ENCODE measurements at places on chromosomes 12 and 14. TPM values are rescaled to one million over a fixed set of nuclear protein-coding genes. Genes with fewer than 3 reads are reported as not detected.
A peak's percentile ranks its signal among the peaks of the same experiment; 100 is the strongest.

GRCh38 chr12:98397323-98398105, 117.9 kb upstream of the TMPO start:
- peak; percentile 76 for DNase-seq

DNA sequence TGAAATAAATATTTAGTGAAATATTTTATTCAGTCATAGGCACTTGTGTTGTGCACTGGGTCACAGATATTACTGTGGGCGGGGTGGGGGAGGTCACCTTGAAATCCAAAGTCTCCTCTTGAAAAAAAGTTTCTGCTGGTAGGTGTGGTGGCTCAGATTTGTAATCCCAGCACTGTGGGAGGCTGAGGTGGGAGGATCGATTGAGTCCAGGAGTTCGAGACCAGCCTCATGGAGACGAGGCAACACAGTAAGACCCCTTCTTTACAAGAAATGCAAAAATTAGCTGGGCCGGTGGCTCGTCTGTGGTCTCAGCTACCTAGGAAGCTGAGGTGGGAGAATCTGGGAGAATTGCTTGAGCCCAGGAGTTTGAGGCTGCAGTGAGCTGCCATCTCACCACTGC, 913 bp upstream of the C2CD5 start:
- no peak for DNase-seq

DNA sequence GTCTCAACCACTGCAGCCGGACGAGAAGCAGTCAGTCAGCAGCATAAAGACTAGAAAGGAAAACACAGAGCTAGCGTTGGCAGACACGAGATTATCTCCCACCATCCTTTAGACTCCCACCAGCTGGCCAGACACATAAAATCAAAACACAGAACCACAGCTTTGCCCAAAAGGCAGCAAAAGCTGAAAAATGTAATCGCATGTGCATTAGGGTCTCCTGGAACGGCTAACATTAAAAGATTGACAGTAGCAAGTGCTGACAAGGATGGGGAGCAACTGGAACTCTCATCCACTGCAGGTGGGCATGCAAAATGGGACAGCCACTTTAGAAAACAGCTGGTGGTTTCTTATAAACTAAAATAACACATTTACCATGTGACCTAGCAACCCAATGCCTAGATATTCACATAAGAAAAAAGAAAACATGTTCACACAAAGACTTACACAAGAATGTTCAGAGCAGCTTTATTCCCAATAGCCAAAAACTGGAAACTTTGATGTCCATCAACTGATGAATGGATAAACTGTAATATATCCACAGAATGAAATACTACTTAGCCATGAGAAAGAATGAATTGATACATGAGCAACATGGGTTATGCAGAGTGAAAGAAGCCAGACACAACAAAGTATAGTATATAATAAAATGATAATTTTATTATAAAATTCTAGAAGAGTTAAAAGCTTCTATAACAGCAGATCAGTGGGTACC, 37.7 kb downstream of the NCOR2 start:
- DNase-seq: no peak

Gene TMEM233
- polyA plus RNA-seq: 1.8 TPM

DNA sequence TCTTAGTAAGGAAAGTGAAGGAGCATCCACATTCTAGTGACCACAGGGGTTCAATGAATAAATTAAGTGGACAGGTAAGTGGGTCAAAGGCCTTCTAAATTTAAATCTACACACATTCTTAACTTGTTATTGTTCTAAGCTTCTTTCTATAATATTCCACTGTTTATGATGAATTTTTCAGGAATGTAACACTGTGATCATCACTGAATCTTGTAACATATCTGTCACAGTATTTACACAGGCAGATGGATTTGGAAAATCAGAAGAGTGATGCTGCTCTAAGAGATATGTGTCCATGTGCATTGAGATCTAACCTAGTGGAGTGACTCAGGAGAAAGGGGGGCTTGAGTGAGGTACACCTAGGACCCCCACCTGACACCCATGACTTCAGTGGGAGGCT, 115.4 kb upstream of the OVCH1 start:
- DNase-seq: no peak

Gene INHBC
- polyA plus RNA-seq: 0.27 TPM

GRCh38 chr12:3587402-3588013, 96.5 kb downstream of the PRMT8 start:
- no peak for DNase-seq

- DNase-seq: peak; percentile 49
Observed at GRCh38 chr14:78399316-78399889, 229.2 kb downstream of the NRXN3 start.

DNA sequence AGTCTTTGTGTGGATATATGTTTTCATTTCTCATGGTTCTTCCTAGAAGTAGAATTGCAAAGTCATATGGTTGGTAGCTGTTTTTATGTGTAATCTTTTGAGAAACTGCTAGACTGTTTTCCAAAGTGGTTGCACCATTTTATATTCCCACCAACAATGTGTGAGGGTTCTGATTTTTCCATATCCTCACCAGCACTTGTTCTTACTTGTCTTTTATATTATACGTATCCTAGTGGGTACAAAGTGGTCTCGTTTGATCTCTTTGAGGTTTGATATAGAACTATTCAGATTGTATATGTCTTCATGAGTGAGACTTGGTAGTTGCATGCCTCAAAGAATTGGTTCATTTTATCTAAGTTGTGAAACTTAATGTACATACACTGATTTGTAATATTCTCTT, 91.3 kb downstream of the BEGAIN start:
- DNase-seq: no peak

Gene NEUROD4
- not detected for polyA plus RNA-seq

- no peak for DNase-seq
Observed at GRCh38 chr12:91272461-91273063, 89.9 kb upstream of the DCN start.

GRCh38 chr14:104969741-104970230, 8.4 kb downstream of the AHNAK2 start:
- no peak for DNase-seq

Gene SYNDIG1L
- polyA plus RNA-seq: 0.31 TPM

GRCh38 chr12:9342614-9343353, 134.6 kb upstream of the PZP start:
- DNase-seq: no peak

GRCh38 chr12:93302331-93303229, 75.1 kb upstream of the NUDT4 start:
- no peak for DNase-seq

GRCh38 chr12:118979763-118980406, 1.5 kb upstream of the SRRM4 start:
- DNase-seq: peak; percentile 20

DNA sequence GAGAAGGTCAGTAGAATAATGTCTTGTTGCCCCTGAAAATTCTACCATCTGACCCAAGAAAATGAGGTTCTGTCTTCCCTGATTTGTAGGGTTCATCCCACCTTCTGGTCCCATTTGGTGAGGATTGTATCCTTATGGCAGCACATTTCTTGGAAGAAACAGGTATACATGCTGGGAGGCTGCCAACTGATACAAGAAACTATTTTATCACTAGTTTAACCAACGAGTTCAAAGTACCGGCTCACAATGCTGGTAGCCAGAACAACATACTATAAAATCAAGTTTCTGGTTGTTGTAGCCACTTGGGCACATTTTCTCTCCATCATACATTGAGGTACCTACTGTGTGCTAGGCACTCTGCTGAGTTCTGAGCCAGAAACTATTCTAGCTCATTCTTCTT, 7.1 kb upstream of the KCNH3 start:
- no peak for DNase-seq

DNA sequence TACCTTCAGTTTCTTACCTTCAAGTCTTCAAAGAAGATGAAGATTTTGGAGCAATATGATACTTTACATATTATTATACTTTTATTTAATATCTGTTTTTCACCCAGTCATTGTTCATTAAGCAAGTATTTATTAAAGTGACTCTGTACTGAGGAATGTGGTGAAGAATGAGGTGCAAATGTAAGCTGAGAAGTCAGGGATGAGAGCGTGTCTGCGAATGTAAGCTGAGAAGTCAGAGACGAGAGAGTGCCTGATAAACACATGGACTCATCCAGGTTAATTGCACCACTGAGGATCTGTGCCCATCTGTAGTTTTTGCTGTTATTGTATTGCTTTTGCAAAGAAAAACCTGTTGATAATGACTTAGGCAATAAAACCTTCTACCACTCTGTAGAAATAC, 211.9 kb upstream of the FAR2 start:
- DNase-seq: peak; percentile 36

Gene ENDOU
- 0.48 TPM for polyA plus RNA-seq

Gene TSPAN9
- polyA plus RNA-seq: 86.6 TPM

- no peak for DNase-seq
Observed at GRCh38 chr12:52127683-52128450, 48.4 kb downstream of the SMIM41 start.

Gene PRKD1
- 32.4 TPM for polyA plus RNA-seq

Gene MMP19
- polyA plus RNA-seq: 1.2 TPM

- no peak for DNase-seq
Observed at GRCh38 chr14:60235440-60235839, 13.6 kb upstream of the PPM1A start.

DNA sequence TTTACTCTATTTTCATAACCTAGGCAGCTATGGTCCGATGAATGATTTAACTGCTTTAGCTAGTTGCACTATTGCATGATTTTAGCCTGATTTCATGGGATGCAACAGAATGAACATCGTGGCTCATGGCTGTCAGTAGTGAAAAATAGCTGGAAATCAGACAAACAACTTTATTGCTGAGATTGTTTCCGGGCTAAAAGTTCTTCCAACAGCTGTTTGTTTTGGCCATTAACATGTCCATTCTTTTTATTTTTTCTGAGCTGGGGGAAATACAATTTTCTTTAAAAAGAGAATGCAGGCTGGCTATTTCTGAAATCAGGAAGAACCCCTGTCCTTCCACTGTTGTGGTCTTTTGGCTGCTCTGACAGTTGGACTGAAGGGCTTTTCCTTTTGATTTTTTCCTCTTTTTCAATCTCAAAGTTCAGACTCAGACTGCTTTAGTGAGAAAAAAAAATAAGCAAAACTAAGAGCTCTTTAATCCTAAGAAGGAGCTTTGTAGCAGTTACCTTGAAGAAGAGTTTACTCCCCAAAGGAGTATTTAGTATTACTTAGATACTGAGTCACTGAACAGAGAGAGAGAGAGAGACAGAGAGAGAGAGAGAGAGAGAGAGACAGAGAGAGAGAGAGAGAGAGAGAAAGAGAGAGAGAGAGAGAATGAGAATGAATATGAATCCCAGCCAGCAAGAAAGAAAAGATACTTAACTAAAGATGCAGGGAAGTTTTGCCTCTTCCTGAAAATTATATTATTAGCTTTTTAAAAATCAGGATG, at the start of gene NAV3:
Gene NAV3, plus strand, starts transcription at position 312 of the 769 bp plus-strand sequence. CDS start 568 bp downstream, outside the sequence.
- peak; percentile 82 for DNase-seq

- DNase-seq: no peak
Observed at GRCh38 chr14:39452680-39453079, 20.4 kb upstream of the FBXO33 start.

DNA sequence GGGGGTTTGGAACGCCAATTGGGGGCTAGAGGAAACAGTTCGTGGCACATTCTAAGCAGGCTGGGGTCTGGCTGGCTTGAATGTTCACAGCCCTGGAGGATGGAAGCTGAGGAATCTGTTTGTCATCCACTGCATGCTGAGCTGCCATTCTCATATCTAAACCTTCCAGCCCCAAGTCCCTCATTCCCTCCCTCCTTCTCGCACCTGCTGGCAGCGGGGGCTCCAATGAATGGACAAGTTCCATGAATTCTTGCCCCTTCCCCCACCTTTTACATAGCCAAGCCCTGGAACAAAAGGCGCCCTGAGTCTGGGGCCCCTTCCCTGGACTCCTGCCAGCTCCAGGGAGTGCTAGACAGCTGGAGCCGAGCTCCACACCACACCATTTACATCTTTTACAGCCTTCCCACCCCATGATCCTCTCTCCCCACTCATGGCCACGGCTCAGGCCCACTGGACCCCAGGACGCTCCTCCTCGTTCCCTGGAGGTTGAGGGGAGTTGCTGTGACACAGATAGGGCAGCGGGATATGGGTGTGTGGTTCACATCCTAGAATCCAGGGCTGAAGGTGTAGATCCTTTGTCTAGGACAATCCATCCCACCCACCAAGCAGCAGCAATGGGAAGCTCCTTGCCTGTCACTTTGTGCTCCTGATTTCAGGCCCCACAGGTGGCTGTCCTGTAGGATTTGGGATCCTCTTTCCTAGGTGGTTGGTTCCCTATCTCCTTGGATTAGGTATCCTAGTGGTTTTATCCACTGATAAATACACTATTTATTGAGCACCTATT, 21.7 kb upstream of the VRTN start:
- peak; percentile 50 for DNase-seq

Gene C12orf50
- polyA plus RNA-seq: 0.56 TPM

DNA sequence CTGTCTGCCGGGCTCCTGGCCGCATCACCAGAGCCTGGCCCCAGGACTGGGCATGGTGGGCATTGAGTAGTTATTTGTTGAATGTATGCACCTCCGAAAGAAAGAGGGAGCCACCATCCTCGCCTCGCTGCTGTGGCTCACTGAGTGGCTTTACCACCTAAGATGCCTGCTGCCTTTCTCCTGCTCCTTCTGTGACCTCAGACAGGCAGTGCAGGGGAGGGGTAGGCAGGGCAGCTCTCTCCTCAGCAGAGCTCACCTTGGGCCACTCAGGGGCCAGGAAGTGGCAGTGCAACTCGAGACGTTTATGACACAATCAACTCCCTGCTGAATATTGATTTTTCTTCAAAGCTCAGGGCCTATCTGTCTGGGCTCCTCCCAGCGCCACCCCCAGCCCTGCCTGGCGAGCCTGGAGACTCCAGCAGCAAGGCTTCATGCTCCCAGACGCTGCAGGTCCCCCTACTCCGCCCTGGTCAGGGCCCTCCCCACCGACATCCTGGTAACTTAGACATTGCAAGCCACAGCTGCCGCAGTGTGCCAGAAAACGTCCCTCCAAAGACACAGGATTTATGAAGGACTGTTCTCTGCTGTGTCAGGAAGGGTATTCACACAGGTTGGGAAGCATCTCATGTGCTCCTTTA, 84.3 kb upstream of the DIO3 start:
- peak; percentile 43 for DNase-seq

Gene IFNG-AS1
- not detected for polyA plus RNA-seq

GRCh38 chr14:85195872-85196477, 334.0 kb upstream of the FLRT2 start:
- DNase-seq: no peak

Gene EXD2
- polyA plus RNA-seq: 30.9 TPM

DNA sequence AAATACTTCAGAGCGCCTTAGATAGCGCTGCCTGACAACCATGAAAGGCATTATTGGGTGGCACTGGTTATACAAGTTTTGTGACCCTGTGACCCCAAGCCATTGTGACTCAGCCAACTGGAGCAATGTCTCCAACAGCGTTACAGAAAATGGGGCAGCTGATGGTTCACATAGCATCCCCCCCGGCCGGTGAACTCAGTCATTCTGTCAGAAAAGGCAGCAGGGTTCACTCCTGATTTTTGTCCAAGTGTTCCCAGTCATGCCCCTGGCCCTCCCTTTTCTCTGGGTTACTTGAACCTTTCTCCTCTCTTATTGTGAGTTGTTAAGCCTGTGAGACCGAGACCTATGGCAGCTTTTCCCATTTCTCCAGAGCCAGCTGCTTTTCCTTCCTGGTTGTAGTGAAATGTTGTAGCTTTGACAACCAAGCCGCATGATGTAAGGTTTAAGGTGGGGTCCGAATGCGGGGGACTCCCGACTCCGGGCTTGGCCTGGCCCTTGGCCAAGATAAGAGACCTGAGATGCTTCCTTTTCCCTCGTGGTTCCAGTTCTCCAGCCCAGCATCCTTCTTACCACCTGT, 22.0 kb downstream of the CD9 start:
- no peak for DNase-seq

Measured in renal pelvis (tissue), 12 donors.